Fibroblast of skin of right quadriceps (primary cell): ENCODE measurements at places on chromosomes 5 and 9.

GRCh38 chr5:133132717-133133116, 80.9 kb downstream of the HSPA4 start:
- DNase-seq: no peak

GRCh38 chr5:2014058-2014610, 131.4 kb upstream of the IRX4 start:
- no peak for DNase-seq

DNA sequence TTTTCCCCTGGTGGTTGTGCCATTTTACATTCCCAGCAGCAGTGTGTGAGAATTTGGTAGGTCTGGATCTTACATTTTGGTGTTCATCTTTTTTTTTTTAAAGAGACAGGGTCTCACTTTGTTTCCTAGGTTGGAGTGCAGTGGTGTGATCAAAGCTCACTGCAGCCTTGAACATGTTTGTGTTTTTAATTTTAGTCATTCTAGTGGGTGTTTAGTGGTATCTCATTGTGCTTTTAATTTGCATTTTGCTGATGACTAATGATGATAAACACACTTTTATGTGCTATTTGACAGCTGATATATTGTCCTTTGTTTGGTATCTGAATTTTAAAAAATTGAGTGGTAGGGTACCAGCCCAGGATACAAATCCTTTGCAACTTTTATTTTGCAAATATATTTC, 53.4 kb upstream of the POMT1 start:
- no peak for DNase-seq

DNA sequence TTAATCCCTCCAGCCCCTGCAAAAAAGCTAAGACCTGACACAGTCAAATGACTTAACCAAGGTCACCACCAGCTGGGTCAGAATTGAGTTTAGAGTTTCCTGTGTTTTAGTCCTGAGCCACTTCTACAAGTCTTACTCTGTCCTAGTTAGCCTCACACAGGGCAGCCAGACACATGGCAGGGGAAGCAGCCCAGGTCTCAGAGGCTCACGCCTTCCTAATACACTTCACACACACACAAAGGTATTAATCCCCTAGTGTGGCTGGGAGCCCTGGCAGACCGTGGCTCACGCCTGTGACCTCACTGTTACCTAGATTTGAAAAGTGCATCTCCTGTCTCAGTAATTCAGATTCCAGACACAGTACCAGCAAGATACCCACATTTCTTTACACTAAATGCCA, 77.4 kb upstream of the WWC1 start:
- no peak for DNase-seq

- DNase-seq: no peak
These were observed 596 bp downstream of the SLC28A3 start for GRCh38 chr9:84339962-84340361.

- no peak for DNase-seq
These were observed 15.7 kb downstream of the TMC1 start for GRCh38 chr9:72537011-72537545.

DNA sequence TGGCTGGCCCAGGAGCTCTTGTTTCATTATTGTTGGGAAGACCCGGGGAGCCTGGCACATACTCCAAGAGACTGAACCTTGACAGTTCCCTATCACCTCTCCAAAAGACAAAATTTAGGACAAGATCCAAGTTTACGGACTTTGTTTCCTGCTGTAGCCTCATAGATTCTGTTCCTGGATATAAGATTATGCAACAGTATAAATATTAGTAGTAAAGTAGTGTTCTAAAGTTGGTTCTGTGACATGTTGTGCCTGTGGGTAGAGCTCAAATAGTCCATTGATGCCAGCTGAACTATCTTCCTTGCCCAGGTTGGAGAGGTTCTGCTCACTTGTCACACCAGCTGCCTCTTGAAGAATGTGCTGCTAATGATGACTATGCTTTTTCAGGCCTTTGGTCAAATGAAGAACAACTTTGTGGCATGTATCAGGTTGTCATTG, 430.2 kb downstream of the DMAC1 start:
- DNase-seq: no peak

DNA sequence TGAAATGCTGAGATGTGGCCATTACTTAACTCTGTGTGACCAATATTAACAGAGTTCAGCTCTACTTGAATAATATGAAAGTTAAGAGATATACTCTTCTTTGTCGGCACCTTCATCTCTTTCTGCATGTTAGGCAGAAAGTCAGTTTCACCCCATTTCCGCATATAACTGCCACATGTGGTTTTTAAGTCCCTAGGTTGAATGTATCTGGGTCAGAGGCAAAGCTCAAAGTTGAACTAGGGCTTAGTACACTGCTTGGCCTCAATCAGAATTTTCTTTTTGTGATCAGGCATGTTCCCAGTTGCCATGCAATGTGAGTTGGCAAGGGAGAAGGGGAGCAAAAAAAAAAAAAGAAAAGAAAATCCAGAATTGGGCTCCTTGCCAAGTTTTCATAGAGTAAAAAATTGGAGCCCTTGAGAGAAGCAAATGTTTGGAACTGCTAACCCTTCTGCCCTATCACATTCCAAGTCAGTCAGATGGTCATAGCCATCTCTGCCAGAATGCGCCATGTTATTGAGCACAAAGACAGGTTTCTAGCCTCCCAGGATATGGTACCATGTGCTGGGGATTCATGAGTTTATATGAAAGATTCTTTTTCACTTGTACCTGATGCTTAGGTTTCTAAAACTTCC, 251.2 kb upstream of the RORB start:
- DNase-seq: no peak

DNA sequence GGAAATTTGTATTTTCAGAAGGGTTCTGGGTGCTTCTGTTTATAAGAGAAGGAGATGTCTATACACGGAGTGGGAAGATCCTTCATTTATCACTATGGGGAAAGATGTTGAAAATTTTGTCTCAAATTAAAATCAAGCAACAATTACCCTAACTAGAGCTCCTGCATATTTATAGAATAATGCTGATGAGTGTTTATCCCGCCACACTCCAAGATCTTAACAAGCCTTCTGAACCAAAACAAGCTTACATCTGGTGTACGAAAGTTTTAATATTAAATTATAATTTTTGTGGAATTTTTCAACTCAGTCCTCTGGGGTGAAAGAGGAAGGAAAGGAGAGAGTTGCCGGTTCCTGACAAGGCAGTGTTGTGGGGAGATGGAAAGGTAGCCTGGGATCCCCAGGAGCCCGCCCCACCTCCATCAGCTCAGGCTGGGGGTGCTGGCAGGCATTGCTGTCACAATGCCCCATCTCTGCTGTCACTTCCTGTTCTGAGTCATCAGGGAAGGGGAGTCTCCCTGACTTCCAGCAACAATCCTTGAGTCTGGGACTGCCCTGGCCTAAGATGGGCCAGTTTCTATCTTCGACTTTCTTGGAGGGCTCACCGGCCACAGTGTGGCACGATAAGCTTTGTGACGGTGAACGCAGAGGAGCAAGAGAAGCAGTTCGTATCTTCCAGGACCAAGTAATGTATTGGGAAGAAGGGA, 64.5 kb downstream of the ERAP1 start:
- peak; percentile 39 for DNase-seq

DNA sequence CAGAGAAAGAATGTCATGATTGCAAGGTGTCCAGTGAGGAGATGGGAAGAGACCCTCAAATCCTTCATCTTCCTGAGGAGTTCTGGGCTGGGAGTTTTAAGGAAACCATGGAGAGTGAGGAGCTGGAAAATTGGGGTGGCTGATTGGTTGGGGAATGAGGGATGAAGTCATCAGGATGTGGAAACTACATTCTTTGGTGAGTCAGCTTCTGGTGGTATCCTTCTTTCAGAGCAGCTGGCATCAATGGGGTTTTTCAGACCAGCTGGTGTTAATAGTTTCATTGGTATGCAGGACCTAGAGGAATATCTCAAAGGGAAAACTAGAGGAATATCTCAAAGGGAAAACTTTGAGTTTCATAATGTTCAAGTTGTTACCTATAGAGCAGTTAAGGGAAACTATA, 45.2 kb downstream of the RNF180 start:
- peak; percentile 88 for DNase-seq

- peak; percentile 69 for DNase-seq
These were observed 59.8 kb downstream of the SH3TC2 start for GRCh38 chr5:149002761-149003689.

DNA sequence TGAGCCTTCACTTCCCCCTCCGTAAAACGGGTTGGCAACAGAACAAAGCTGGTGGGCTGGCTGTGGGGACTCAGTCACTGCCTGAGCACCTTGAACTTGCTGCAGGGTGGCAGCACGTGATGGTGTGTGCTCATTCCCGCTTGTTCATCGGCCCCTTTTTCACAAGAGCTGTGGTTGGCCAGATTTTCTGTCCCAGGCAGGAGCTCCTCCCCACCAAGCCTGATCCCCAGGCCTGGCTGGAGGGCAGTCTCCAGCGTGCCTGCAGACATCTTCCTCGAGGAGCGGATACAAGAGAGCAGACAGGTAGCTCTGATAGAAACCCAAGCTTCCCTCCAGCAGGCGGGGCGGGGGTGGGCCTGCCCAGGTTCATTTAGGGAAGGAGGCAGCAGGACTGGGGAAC, 61.9 kb upstream of the ORM1 start:
- DNase-seq: no peak

DNA sequence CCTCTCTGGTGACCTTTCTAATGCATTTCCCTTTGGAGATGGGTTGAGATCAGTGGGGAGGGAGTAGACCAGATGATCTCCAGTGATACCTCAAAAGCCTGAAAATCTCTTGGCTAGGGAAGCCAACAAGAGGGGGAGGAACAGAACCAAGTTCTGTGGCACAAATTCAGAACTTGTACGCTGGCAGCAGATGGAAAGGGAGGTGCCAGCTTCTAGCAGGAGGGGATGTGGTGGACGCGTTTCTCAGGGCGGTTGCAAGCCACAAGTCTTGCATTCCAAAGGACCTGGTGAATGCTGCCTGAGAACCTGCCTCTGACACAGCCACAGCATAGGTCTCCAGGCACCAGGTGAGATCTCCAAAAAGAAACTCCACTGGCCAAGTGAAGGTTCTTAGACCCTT, 13.4 kb downstream of the SLIT3 start:
- no peak for DNase-seq

GRCh38 chr5:168755548-168756093, 176.5 kb upstream of the PANK3 start:
- no peak for DNase-seq

DNA sequence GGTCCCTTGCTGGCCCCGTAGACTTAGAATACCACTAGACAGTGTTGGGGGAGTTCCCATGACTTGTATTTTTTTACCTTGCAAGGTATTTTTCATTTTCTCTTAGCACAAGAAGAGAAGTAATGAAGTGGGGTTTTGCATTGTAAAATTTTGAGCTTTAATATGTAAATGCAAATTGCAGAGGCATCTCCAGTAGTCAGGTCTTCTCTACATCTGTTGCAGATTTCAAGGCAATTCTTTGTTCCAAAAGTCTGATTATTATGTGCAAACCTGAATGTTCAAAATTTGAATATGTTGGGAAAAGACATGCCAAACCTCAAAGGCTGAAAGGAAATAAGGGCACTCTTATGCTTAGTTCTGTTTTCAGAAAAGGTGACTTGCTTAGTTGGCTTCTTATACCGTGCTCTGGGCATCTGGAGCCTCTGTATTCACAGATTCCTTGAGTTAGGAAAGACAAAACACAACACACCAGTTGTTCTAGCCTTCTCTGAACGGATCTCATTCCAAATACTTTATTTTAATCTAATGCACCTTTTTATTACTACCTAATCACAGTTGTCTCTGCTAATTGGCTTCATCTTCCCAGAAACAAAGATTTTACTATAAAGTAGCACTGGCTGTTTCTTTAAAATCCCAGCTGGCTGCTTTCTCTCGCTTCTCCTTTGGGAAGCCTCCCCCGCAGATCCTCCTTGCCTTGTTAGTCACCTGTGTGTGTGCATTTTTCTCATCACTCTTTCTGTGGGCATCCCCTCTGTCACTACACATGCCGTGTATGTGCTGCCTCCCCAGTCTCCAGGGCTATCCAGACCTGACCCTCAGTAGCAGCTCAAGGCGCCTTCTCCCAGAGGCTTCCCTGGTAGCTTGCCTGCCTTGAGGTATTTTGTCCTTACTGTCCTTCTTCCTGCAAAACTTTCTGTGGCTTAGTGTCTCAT, 138.2 kb downstream of the TLE4 start:
- DNase-seq: no peak

DNA sequence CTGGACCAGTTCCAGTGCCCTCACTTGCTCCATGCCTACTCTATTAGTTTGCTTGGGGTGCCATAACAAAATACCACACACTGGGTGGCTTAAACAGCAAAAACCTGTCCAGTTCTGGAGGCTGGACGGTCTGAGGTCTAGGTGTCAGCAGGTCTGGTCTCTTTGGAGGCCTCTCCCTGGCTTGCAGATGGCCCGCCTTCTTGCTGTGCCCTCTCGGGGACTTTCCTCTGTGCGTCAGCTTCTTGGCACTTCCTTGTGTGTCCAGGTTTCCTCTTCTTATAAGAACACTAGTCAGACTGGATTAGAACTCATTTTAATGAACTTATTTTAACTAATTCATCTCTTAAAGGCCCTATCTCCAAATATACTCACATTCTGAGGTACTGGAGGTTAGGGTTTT, 97.2 kb downstream of the CARTPT start:
- no peak for DNase-seq

- DNase-seq: no peak
These were observed 706.1 kb upstream of the PTPRD start for GRCh38 chr9:11318946-11319345.

DNA sequence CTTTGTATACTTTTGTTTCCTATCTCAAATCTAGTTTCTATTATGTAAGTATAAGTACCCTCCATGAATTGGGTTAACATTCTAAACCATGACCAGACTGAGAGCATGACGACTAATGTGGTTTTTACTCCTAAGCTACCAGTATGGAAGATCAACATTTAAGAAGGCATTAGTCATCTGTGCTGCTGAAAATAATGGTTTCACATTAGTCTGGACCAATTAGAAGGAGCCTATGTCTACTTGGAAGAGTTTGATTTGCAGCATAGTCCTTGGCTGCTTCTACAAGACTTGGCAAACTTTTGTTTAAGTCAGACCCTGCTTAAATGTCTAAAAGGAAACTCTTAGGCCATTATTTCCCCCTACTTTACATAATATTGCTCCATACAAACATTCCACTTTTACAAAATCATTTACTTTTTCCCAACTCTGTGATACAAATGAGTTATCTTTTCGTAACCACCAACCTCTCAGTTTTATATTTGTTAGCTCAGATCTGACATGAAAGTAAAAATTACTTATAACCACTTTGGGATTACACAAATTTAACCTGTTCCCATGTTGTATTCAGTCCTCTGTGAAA, 186.7 kb downstream of the COMMD10 start:
- peak; percentile 49 for DNase-seq

GRCh38 chr9:137813167-137813566, 64.4 kb upstream of the CACNA1B start:
- no peak for DNase-seq

DNA sequence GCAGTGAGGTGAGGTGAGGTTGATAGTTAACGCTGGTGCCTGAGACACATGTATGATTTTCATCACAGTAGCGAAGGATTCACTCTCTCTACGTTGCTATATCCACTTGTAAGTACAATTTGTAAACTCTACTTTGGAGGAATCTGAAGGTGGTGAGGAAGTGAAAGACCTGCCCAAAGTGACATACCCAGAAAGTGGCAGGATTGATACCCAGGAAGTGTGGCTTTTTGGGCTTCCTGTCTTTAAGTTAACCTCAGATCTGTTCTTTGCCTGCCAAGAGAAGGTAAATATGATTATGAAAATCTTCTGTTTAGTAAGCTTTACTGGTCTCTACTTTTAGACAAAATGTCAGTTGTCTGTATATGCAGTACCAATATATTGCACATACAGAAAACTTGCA, 143.1 kb downstream of the SH3GL2 start:
- no peak for DNase-seq
